ENCODE measurements at places on chromosomes 16 and 17. TPM values are rescaled to one million over a fixed set of nuclear protein-coding genes. Genes with fewer than 3 reads are reported as not detected.

GRCh38 chr16:83915081-83915480 is 16.2 kb downstream of the MLYCD start:
- no peak for DNase-seq

Gene SLFN13
- 7.9 TPM for total RNA-seq

- no peak for DNase-seq
These were observed 19.1 kb downstream of the PRR11 start for GRCh38 chr17:59174671-59175070.

DNA sequence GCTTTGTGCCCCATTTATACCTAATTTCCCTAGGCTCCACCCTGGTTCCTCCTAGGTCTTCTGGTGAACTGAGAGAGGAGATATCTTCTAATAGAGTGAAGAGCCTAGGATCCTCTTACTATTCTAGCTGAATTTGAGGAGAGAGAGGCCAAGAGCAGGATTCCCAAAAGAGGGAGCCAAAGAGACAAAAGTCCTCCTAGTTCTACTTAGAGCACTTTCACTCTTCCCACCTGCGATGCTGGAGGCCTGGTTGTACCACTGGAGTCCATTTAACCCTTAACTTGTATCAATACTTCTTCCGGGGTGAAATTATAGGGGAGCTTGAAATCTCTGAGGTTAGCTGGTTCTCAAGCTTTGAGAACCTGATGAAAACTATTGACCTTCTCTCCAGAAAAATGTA is 3.4 kb upstream of the SSH2 start:
- no peak for DNase-seq

DNA sequence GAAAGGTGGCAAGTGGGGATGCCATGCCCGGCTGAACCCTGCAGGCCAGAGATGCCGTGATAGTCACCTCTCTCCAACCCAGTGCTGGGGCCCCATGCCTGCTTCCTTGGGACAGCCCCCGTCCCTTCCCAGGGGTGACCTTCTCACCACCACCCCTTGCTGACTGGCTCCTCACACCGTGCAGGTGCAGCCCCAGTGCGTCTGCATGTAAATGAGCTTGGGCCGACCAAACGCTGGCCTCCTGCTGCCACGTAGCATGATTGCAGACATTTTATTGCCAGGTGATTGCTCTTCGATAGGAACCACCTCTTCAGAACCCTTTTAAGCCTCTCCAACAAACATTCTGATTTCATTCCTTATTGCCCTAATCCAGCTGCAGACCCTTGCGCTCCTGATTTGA is 32.5 kb downstream of the ASIC2 start:
- DNase-seq: no peak
